CD4-positive, alpha-beta T cell treated with Interleukin-21 for 1 hour (primary cell): ENCODE measurements at places on chromosomes 6 and 20.
A peak's percentile ranks its signal among the peaks of the same experiment; 100 is the strongest.

GRCh38 chr20:56676679-56677078 lies 47.6 kb downstream of the TFAP2C start:
- no peak for DNase-seq

DNA sequence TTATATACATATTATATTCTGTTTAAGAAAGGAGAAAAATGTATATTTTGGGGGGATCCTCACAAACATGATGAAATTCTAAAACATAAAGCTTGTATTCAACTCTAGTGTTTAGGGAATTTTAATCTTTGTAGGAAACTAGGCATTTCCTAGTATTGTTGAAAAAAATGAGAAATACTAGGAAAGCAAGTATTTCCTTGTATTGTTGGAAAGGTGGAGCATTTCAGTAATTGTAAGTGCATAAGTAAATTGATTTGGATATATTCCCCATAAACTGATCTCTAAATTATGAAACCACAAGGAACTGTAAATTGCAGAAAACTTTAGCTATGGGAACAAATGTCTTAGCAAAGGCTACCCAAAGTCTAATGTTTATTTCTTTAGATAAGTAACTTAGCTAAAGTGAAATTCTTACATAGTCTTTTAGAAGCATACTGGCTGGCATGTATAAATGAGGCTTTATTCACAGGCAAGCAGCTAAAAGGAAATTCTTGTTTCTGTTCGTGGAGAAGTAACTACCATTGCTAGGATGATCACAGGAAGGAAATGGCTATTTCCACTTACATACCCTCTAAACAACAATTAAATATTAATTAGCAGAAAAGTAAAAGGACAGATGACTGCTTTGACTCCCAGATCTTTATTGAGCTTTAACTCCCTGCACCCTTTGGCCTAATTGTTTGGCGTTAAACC lies 19.9 kb upstream of the NRN1 start:
- no peak for DNase-seq

DNA sequence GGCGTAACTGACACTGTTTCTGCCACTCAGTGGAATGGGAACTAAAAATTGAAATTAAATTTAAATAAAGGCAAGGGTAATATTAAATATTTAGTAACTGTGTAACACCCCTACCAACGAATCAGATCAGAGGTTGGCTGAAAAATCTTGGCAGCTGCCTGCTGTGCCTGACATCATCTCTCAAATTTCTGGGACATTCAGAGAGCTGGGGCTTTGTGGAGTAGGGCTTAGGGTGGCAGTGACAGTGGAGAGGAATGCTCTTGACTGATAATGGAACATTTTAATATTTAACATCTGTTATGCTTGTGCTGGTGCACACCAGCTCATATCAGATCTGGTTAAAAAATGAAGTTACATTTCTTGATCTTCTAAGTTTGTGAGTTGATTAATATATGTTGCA lies 62.2 kb downstream of the RFPL4B start:
- DNase-seq, result no peak

DNA sequence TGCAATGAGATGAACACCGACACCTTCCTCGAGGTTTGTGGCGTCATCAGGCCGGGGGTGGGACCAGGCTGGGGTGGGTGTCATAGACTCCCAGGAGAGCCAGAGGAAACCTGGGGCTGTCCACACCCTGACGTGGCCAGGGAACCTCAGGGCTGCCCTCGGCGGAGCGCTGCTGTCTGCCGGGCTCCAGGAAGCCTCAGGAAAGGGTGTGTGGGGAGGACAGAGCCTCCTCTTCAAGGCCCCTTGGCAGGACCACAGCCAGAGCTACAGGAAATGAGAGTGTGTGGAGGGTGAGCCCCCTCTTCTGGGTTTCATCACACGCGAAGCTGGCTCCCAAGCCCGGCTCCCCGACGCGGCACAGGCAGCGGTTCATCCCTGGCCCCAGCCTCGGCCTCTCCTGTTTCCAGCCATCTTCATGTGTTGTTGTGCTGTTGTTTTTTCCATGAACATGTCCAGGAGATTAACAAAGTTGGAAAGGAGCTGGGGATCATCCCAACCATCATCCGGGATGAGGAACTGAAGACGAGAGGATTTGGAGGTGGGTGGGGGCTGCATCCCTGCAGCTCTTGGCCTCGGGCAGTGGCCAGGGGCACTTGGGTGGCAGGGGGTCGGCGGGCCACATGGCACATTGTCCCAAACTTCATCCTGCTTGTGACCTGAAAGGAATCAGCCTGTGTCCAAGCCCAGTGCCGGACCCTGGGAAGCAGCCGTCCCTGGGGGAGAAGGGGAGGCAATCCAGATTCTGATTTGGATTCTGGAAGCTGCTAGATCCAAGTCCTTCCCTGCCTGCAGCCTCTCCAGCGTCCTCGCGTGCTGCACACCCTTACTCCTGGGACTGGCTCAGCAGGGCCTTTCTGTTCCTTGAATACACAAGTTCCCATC lies 6.4 kb downstream of the NPEPL1 start:
- no peak for DNase-seq

DNA sequence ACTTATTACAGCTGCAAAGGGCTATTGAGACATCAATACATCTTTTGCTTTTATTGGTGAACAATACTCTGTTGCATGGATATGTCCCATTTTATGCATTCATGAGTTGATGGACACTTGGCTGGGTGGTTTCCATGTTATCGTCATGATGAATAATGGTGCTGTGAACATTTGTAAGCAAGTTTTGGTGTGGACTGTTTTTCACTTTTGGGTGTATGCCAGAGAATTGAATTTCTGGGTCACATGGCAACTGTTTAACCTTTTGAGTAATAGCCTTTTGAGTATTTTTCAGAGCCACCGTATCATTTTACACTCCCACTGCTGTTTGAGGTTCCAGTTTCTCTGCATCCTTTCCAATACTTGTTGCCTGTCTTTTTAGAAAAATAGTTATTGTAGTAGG lies 107.0 kb downstream of the JARID2 start:
- no peak for DNase-seq

DNA sequence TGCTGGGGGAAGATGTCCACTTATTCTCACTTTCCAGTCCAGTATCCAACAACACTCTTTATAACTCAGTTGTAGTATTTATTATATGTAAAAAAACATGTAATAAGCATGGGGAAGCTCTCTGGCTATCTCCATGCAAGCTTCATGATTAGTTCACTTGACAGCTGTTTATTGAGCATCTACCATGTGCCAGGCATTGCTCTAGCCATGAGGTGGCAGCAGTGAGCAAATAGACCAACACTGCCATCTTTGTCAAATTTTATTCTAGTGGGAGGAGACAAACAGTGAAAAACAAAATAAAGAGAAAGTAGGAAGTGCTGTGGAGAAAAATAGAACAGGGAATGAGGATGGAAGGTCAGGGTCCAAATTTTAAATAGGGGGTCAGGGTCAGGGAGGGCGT lies 131.8 kb downstream of the CFAP61 start:
- DNase-seq, result no peak

DNA sequence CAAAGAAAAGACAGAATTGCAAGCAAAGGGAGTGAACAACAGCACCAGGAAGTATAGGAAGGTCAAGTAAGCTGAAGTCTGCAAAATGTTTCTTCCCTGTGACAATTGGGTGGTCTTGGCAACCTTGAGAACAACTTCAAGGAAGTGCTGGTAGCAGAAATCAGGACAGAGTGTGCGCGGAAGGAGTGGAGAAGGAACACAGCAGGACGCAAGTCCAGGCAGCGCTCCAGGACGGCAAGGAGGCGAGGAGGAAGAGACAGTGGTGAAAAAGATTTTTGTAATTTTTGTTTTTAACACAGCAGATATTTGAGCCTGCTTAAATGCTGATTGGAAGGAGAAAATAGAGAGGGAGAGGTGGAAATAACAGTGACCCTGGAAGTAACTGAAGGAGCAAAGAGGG lies 141.7 kb downstream of the F13A1 start:
- DNase-seq, result no peak

GRCh38 chr20:48709058-48709691 lies 118.6 kb downstream of the PREX1 start:
- DNase-seq, result no peak

DNA sequence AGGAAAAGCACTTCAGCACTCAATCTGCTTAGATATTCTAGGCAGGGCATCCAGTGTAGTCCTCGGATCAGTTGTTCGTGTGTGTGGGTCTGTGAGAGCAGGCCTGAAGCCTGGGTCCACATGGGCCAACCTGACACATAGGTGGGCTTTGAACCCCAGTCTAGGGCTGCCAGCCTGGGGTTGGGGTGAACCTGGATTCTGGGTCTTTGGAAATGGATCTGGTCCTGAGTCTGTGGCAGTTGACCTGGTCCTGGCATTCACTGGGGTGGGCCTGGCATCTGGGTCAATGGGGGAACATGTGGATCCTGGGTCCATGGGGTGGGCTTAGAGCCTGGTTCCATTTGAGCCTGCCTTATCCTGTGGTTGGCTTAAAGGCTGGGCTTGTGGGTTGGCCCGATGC lies 492.6 kb upstream of the MAN1A1 start:
- no peak for DNase-seq

DNA sequence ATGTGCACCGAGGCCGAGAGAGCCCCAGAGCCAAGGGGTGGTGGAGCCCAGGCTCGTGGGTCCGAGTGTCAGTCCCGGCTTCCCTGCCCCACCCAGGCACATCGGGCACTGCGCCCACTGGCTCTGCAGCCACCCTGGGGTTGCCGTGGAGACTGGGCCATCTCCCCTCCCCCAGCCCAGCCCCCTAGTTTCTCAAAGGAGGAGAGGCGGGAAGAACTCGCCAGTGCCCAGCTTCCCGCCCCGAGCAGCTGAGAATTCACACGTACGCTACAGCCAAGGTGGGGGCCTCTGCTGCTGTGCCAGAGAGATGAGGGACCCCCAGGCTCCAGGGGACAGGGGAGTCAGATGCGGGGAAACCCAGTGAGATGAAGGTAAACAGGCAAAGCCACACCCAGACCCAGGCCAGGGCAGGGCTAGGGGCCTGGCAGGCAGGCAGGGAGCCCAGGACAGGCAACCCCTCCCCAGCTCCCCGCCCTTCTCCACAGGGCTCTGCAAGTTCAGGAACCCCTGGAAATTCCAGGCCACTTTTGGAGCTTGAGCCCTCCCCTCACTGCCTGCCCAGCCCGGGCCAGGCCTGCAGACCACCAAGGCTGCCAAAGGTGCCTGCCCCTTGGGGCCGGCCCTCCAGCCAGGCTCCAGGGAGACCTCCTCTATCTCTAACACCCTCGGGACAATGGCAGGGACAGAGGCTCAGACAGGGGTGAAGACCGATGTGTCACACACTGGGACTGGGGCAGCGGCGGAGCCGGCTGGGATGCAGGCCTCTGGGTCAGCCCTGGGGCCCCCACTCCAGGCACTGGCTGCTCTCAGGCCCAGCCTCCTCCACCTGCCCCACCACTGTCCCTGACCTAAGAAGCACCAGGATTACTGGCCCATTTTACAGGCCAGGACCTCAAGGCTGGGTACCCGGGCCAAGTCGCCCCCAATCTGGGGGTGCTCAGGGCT lies 6.0 kb downstream of the LAMA5 start:
- DNase-seq, result no peak

GRCh38 chr20:59004493-59004762 lies 2.6 kb downstream of the CTSZ start:
- DNase-seq, result peak; percentile 64

DNA sequence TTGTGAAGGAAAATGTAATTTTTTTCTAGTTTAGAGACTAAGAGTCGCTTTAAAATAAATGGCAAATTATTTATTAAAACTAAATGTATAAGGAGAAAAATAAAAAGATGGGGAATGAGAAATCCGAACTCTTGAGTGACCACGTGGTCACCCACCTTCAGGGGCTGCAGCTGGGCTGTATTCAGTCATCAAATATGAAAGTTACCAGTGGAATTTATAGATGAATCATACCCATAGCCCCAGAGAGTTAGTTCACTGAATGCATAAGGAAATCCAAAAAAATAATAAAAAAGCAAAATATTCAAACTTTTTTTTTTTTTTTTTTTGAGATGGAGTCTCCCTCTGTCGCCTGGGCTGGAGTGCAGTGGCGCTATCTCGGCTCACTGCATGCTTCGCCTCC lies 947.7 kb upstream of the ADGRB3 start:
- no peak for DNase-seq

DNA sequence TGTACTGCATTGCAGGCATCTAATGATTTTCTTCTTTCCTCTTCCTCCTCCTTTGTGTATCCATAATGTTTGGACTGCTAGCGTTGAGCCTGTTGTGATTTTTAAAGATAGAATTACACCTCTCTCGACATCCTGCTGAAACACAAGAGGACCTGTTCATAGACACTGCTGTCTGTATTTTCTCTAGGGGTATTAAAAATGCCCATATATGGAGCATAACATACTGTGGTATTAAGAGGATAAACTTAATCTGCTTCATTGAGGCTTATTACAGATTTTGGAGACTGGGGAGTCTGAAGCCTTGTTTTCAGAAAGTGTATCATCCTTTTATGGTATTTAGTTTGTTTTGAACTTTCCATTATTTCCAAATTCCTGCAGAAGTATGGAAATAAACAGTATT lies 414.3 kb downstream of the CDKAL1 start:
- no peak for DNase-seq

DNA sequence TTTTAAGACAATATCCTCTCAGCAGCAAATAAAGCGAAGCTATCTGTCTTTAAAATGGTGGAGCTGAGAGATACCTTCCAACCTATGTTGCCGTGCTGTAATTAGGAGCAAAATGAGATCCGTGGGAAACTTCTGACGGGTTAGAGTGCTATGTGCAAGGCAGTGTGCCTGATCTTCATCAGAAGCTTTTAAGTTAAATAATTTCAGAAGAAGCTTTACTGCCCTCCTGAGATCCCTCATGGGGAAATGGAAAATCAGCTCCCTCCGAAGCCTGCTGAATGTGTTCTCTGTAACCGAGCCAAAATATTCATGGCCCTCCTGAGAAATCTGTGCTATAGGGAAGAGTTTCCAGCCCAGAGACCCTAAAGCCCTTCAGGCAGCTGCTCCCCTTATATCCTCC lies 43.7 kb upstream of the TBC1D7 start:
- DNase-seq, result no peak

GRCh38 chr20:39429726-39430125 lies 467.6 kb downstream of the DHX35 start:
- DNase-seq, result no peak

DNA sequence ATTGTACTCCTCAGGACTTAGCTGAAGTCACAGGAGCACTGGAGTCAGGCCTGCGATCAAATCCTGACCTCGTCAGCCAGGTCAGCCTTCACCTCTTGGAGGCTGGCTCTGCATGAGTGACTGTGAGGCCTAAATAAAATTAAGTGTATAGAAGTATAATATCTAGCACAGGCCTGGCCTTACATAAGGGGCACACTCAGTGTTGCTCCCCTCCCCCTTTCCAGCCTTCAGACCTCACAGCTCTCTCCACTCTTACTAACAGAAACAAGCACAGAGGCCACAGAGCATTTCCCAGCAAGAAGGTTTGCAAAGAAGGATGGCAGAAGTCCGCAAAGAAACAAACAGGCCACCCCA lies 84.8 kb downstream of the TRERF1 start:
- DNase-seq, result no peak

- no peak for DNase-seq
These were observed 27.2 kb downstream of the CMTR1 start for GRCh38 chr6:37459981-37460800.
